D721Med (cell line): ENCODE measurements at places on chromosomes 1 and 21.
A peak's percentile ranks its signal among the peaks of the same experiment; 100 is the strongest.

GRCh38 chr1:921011-921837 lies 2.5 kb upstream of the SAMD11 start:
- DNase-seq = peak; percentile 63

DNA sequence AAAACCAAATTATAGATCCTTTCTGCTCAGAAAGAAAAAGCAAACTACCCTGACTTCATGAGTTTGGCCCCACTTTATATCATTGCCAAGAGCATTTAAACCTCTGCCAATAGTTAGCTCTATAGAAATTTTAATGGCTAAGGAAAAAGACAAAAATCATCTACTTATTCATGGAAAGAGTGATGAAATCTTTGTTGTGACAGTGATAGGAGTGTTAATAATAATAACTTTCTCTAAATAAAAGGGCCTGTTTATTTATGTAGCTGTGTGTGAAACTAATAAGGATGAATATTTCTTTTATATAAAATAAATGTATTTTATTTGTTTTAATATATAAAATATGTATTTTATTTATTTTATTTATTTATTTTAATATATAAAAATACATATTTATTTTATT lies 6.4 kb downstream of the CHODL start:
- DNase-seq = no peak

DNA sequence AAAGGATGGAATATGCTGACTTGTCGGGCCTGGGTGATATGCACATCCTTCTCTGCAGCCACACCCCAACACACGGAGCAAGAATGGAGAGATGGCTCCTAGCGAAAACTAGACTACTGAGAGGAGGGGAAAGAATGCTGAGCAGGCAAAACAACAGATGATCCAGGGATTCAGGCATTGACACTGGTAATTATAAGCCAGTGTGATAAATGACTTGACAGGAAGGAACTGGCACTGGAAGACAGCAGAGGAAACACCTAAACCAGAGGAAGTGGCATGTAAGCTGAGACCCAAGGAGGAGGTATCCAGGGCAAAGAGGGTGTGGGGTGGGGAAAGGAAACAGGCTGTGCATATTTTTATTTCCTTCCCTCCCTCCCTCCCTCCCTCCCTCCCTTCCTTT lies 31.7 kb upstream of the KHDRBS1 start:
- peak; percentile 31 for DNase-seq

DNA sequence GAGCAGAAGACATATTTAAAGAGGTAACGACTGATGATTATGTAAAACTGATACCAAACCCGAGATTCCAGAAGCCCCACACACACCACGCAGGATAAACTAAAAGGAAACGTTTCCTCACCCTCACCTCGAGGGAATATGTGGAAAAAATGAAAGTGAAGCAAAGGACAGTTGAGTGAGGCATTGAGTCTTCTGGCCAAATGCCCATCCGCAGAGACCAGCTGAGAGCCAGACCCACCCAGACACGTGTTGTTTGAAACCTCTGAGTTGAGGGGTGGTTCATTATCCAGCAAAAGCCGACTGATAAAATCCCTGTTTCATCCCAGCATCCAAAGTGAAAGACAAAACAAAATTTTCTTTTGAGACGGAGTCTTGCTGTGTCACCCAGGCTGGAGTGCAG lies 29.6 kb upstream of the PCBP3 start:
- DNase-seq = no peak

DNA sequence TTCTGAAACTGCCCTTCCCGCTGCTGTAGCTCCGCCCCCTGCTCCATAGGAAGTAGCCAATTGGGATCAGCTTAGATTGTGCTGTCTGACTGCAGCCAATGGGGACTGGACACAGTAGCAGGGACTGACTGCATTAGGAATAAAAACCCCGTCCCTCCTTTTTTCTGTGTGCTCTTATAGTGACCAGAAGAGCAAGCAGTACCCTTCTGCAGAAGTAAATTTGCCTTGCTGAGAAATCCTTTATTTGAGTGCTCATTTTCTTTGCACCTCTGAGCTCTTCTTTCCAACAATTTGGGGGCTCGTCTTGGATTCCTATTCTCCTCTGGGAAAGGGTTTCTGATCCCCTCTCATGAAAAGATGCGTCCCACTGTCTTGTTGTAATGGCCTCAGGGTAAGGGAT lies 16.2 kb downstream of the OR2L13 start:
- DNase-seq = no peak

GRCh38 chr1:87644033-87644578 lies 315.4 kb downstream of the LMO4 start:
- DNase-seq = no peak

GRCh38 chr1:149936170-149936991 lies at the start of gene MTMR11:
Gene MTMR11, minus strand, starts transcription at chr1:149936879. Its CDS starts 232 bp downstream, at chr1:149936647.
- DNase-seq = no peak

DNA sequence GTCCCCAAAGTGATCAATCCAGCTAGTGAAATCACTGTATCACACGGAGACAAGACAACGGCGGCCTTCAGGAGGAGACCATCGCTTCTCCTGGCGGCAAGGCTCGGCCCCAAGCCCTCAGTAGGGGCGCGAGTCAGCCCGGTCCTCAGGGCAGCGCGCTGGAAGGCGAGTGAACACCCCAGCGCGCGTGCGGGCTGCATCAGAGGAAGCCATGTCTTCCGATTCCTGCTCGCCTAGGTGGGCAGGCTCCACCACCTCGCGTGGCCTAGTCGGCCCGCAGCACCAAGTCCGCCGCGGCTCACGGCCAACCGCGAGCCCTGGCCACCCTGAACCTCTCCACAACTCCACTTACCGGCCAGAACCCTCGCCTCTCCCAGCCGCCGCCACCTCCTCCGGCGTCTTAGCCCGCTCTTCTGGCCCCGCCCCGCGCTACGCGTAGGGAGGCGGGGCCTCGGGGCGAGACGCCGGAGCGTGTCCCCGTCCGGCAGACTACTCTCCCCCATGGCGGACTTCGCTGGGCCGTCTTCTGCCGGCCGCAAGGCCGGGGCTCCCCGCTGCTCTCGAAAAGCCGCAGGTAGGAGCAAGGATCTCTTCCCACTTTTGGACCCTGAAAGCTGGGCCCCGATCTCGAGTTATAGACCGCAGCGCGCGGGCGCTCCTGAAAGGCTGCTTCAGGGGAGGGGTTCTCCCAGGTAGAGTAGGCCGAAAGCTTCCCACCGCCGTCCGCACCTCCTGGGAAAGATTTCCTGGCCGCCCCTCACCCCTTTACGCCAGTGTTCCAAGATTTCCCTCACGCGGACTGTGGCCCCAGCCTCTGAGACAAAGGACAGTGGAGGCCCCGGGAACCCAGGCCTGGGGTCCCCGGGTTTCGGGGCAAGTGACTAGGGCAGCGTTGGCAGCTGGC lies at the start of the genes GLMN and RPAP2:
Gene GLMN, minus strand, starts transcription at position 415 of the 904 bp plus-strand sequence. CDS start 988 bp downstream, outside the sequence.
Gene RPAP2, plus strand, starts transcription at position 487 of the 904 bp plus-strand sequence. Its CDS starts 15 bp downstream, at position 502.
- peak; percentile 25 for DNase-seq

GRCh38 chr1:109392037-109392787 lies 5.5 kb downstream of the SORT1 start:
- DNase-seq = no peak

DNA sequence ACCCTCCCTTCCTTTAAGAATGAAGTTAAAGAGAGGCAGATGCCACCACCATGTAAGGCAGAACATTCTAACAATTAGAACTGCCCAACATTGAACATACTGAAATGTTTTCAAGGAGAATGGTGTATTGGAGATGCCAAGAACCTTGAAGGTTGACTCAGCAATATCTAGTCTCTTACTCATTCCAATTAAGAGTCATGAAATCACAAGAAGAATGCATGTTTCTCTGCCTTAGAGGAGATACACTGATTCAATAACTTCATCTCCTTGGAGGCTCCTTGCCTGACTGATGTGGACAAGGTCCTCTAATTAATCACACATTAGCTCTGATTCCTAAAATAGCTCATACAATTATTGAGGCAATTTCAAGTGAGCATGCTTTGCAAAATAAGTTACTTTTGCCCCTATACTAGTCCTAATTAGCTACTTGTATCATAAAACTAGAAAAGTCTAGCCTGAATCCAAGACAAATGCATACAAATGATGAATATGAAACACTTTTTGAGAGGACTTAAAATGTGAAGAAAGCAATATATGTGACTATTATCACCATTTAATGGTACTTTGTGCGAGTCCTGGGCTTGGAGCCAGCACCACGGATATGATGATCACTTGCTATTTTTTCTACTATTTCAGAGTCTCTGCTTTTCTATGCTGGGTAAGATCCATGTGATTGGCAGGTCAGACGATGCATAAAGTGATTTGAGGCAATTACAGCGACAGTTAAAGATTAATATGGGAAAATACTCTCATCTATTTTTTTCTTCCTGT lies 114.5 kb downstream of the DSCAM start:
- no peak for DNase-seq

GRCh38 chr1:152048416-152049009 lies 11.7 kb upstream of the S100A11 start:
- no peak for DNase-seq

GRCh38 chr1:212981571-212982328 lies 31.4 kb downstream of the VASH2 start:
- no peak for DNase-seq

- DNase-seq = no peak
These were observed 67.1 kb downstream of the LHX9 start for GRCh38 chr1:197984289-197984688.

- no peak for DNase-seq
These were observed 56.6 kb downstream of the PRKCZ start for GRCh38 chr1:2106659-2107405.

DNA sequence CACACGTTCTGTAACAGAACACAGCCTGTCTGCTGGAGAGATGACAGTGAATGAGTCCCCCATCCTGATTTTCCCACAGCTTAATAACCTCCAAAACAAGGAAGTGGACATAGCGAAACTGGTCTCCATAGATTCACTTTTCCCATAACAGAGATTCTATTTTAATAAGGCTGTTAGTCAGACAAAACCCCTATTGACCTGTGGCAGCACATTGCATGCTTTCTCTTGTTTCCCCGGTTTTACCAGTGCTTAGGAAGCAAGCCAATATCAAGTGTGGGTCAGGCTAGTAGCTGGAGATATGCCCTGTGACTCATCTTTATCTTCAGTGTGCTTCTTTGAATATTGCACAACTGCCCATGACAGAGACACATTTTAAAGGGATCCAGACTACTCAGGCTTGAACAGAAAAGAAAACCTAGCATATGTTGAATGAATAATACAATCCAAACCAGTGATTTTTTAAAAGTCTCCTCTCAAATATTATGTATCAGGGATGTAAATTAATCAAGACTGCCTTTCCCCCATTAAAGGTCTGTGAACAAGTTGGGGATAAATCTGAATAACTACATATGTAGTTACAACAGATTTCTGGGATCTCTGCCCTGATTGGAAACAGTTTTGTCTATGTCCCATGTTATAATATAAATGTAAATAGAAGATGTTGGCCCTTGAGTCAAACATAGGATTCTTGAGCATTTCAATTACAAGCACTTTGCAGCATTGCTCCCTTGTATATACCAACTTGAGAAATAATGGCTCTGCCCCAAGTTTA lies 11.9 kb upstream of the CLDN8 start:
- DNase-seq = no peak

- peak; percentile 64 for DNase-seq
These were observed 22.1 kb downstream of the A3GALT2 start for GRCh38 chr1:33298623-33299277.

- no peak for DNase-seq
These were observed 6.7 kb upstream of the SH2D2A start for GRCh38 chr1:156823210-156823790.

DNA sequence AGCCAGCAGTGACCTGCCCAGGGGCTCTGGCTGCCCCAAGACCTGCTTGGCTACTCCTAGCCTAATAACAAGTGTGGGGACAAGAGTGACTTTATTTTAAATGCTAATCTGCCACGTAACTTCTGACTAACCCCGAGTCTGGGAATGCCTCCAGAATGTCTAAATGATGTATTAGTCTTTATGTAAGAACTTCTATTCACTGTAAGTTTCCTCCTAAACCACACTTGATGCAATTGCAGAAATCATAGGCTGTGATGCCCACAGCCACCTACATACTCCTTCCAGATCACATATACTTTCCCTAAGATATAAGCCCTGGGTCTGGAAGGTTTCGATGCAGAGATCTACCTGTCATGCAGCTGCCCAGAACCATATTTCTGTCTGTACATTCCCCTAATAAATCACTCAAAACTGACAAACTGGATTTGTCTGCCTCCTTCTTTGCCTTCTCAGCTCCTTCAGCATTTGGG lies 5.9 kb upstream of the VPS45 start:
- DNase-seq = no peak

DNA sequence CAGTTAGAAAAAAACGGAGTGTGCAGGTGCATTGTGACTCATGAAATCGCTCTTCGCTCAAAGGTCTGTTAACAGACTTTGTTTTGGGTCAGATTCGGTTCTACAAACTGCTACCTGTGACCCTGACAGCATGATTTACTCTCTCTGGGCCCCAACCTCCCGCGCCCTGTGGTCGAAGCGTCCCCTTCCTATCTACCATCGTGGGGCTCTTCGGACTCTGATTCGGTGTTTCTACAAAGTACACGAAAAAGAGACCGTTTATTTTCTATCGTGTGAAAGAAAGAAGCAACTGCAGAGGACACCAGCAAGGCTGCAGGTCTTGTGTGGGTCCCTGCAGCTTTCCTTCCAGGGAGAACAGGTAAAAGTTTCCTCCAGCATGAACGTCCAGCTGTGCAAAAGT lies 29.4 kb upstream of the SLC19A1 start:
- DNase-seq = no peak

DNA sequence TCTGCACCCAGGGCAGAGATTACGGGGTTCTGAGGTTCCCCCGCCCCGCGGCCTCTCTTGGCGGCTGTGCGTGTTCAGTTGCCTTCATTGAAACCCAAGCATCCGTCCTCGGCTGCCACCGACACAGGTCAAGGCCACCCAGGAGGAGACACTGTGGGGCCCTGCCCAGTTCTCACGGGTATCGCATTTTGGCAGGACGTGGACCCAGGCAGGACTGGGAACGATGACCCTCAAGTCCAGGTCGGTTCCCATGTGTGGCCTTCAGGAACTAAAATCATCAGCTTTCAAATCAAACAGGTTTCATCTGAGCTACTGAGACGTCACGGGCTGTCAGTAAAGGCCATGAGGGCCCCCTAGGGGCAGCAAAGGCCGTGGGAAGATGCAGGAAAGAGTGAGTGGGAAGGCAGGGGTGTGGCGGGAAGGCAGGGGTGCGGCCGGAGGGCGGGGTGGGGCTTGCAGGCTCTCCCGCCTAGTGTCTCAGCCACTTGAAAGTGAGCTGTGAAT lies 7.0 kb upstream of the C1orf174 start:
- DNase-seq = no peak
